ENCODE measurements at places on chromosomes 12 and 14. TPM values are rescaled to one million over a fixed set of nuclear protein-coding genes. Genes with fewer than 3 reads are reported as not detected.

- DNase-seq: no peak
Measured at GRCh38 chr14:37057776-37058175, 114.6 kb downstream of the SLC25A21 start.

DNA sequence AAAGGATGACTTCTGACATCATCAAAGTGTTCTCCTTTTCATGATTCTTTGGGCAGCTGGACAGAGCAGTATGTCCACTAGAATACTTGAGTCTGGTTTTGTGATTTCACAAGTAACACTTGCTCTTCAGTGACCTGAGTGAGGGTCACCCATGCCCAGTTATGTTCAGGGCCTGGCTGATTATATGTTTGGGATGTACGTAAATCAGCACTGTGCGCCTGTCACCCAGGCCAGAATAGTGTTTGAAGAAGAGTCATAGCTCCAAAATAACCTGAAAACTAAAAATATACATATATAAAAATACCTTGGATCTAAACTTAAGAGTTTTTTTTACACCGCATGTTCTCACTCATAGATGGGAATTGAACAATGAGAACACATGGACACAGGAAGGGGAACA lies 3.8 kb downstream of the BICD1 start:
- DNase-seq: no peak

Gene TEX22
- under 0.01 TPM for total RNA-seq

Gene CAPZA3
- total RNA-seq: not detected

Gene PPP2R5C
- 101 TPM for total RNA-seq

Gene ACOT2
- 58.3 TPM for total RNA-seq

DNA sequence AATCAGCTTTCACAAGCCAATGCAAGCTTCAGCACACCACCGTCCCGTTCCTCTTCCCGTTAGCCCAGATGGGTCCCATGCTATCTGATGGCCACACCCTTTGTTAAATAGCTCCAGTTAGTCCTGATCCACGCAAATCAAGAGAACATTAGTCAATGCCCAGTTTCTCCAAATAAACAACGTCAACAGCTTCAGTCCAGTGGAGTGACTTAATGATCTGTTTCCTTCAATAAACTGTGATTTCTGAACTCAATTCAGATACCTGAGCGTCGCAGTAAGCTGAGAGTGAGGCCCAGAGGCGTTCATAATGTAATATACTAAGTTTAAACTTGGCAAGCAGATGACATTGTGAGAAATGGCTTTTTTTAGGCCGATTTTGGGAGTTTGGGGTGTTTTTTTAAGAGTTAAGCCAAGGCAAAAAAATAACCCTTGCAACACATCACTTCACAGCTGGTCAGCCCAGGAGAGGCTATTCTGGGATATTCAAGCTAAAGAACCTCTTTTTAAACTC lies 112.3 kb downstream of the ZFP36L1 start:
- DNase-seq: no peak

GRCh38 chr14:77099425-77100167 lies 1.5 kb downstream of the CIPC start:
- DNase-seq: no peak

- DNase-seq: peak; percentile 74
Measured at GRCh38 chr12:53059434-53060063, 9.7 kb downstream of the TNS2 start.

- DNase-seq: no peak
Measured at GRCh38 chr14:52348279-52348678, 34.2 kb downstream of the PTGER2 start.

DNA sequence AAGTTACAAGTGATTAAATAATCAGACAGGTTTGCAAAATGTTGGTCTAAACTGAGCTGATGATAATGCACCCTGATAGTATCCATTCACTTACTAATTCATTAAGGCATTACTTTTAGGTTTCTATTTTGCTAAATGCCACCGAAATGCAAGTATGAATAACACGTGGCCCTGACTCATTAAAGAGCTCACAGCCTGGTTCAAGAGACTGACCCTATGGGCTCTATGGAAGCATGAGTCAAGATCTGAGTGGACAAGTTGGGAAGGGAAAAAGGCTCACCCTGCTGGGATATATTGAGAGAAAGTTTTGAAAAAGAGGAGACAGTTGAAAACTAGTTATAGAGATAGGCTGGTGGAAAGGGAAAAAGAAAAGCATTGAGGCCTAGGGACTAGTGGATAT lies 14.8 kb upstream of the LRRC9 start:
- DNase-seq: no peak

DNA sequence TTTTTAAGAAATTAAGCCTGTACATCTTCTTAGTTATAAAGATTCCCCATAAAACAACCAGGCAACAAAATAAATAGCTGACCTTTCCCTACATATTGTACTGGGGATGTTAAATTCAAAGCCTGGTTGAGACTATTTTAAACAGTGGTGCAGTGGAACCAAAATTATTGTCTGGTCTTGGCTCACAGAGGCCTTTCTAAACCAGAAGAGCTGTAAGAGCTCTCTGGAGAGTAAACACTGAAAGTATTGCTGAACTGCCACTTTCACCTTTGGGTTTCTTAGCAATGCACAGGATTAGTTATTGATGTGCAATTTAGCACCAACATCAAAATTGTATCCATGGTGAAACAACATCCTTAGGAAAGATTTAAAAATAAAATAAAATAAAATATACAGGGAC lies 20.6 kb downstream of the RACGAP1 start:
- DNase-seq: no peak

DNA sequence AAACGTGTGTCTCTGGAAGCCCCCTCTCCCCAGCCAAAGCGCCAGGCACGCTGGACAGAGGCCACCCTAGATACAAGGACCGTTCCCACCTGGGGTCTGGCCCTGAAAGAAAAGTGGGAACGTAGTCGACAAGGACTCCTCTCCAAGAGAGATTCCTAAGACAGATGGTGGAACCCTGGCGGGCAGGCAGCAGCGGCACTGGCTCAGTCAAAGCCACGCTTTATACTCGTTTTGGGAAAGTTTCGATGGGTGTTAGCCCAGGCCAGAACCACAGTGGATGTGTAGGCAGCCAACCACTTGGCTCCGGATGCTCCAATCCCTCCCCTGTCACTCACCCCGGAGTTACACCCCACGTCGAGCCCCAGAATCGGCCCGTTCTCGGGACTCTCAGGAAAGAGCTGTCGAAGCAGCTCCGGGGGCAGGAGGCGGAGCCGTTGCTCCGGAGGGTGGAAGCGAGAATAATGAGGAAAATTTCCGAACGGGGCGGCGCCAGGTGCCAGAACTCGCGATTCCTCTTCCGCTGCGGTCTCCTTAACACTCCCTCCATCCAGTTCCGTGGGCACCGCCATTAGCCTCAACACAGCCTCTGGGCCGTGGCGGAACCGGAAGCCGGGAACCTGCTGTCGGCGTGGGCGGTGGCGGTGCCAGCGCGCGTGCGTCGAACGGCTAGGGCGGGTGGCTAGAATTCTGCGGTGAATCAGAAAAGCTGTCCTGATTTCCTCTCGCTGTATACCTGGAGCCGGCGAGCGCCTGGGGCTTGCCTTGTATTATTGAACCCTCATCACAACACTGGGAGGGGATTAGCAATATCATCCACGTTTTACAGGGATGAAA lies at the start of gene BCDIN3D:
TSS of gene BCDIN3D (minus strand) at position 588 of the 834 bp plus-strand sequence. CDS start at position 569, 19 bp downstream.
- DNase-seq: peak; percentile 96

DNA sequence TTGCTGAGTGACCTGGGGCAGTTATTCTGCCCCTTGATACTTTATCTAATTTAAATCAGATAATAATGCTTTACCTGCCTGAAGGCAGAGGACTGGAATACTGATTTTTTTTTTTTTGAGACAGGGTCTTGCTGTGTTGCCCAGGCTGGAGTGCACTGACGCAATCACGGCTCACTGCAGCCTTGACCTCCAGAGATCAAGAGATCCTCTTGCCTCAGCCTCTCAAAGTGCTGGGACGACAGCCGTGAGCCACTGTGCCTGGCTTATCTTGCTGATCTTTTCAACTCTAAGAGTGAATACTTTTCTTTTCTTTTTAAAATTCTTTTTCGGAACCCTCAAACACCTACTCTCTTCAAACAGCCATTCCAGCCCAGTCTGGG lies 699 bp upstream of the B4GALNT3 start:
- DNase-seq: no peak

- no peak for DNase-seq
Measured at GRCh38 chr14:83255727-83256090, 1722.1 kb upstream of the SEL1L start.

Gene BCL11B
- total RNA-seq: 0.88 TPM

- peak; percentile 64 for DNase-seq
Measured at GRCh38 chr12:124053851-124054250, 80.8 kb downstream of the ZNF664 start.

Gene KRT5
- total RNA-seq: not detected

Gene HRK
- under 0.01 TPM for total RNA-seq

- DNase-seq: no peak
Measured at GRCh38 chr12:121789233-121789781, 4.2 kb downstream of the RHOF start.

All from osteoblast (primary cell).